ENCODE measurements at places on chromosomes 16 and 17.

GRCh38 chr17:66975614-66976378 is 11.3 kb downstream of the CACNG4 start:
- DNase-seq, result no peak

DNA sequence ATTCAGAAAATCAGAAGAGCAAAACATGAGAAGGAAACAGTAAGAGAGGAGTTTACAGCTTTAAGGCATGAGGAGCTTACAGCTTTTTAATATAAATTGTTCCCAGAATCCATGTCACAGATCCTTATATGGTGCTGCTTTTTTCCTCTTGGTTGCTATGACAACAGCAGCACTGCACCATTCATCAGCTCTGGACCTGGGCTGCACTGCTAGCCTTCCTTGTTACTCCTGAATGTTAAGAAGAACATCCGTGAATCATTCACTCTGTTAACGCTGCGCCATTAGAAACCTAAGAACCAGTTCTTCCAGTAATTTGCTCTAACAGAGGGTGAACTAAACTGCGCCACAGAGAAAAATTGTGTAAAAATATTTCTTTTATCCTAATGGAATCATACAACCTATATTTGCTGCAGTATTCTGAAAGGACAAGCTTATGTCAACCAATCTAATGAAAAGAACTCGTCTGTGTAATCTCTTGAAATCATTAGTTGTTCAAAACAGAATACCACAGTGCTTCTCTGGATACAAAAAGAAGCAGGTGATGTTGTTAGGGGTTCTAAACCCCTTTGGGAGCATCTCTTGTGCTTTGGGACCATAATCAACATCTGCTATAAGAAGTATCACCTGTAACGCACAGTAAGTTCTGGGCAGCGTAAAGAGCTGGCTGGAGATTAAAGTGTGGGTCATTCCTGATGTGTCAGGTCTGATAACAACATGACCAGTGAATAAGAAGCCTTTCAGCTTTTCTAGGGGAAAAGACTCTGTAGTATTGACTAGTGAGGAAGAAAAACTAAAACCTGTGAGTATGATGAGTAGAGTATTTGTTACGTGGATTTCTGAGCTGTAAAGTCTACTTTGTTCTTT is 151.2 kb downstream of the TANC2 start:
- DNase-seq, result no peak

DNA sequence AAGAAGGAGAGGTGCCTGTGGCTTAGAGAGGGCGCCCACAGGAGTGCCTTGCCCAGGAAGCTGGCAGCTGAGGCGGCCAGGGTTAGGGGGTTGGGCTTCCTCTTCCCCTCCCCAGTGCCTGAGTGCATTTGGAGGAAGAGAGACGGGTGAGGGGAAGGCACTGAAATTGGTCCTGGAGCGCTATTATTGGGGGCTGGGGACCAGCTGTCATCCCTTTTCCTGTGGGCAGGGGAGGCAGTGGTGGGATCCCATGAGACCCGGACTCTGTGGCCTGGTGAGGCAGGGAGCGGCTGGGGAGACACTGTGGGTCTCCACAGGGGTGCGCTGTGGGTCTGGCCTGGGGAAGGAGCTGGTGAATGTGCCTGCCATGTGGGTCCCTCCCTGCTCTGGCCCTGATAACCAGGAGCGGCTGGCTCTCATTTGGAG is 259.7 kb downstream of the SEC14L1 start:
- DNase-seq, result no peak

DNA sequence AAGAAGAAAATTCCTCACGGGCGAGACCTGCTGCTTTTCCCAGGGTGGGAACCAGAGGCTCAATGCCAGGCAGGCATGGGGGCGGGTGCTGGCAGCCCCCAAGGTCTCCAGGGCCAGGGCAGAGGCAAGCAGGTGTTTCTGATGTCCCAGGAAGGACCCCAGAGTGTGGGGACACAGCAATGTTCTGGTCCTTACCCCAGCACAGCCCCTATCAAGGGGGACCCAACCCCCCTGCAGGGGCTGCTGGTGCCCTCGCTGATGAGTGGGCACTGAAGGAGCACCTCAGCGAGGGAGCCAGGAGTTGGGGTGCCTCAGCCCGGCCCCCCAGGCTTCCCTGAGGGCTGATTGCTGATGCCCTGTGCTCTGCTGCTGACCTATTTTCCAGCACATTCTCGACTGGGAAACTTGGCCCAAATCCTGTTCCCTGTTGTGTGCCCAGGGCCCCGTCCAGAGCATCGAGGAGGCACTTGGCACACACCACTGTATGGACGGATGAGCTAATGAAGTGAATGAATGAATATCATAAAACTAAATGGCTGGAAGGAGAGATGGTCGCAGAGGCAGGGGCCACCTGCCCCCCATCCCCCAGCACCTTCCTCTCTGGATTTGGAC is 2.8 kb downstream of the DBNDD1 start:
- DNase-seq, result no peak

- no peak for DNase-seq
Observed at GRCh38 chr16:9821331-9821730, 360.9 kb downstream of the GRIN2A start.

DNA sequence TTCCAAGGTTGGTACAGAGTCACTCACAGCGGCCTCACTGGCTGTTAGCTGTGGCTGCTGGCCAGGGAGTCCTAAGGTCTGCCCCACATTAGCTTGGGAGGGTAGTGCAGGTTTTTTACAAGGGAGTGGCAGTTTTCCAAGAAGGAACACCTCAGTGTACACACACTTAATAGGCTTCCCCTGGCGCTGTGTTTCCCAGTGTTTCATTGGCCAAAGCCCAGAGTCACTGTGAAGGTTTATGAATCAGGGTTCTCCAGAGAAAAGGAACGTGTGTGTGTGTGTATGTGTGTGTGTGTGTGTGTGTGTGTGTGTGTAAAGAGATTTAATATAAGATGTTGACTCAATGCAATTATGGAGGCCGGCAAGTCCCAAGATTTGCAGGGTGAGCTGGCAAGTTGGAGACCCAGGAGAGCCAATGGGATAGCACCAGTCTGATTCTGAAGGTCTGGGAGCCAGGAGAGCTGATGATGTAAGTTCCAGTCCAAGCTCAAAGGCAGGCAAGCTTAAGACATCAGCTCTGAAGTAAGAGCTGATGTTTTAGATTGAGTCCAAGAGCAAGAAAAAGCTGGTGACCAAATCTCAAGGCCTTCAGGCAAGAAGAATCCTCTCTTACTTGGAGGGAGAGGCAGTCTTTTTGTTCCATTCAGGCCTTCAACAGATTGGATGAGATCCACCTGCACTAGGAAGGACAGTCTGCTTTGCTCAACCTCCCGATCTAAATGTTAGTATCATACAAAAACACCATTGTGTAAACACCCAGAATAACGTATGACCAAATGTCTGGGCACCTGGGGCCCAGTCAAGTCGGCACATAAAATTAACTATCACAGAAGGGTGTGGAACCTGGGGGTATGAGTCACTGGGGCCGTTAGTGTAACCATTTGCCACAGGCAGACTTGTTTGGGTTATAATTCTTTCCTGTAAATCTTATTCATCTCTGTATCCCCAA is 206.8 kb downstream of the PRKCA start:
- no peak for DNase-seq

DNA sequence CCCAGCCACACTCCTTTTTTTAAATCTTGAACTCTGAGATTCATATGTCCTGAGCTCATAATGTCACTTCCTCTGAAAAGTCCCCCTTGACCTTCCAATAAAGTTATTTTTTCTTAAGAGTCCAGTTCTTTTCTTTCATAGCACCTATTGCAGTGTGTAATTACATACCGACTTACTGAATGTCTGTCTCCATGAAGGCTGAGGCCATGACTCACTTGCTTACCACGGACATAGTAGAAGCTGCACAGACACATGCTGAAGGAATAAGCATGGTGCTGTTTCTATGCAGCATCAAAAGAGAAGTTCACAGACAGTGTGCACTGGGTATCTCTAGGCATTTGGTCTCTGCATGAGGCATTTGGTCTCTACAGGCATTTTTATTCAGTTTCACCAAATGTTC is 77.2 kb downstream of the C17orf67 start:
- no peak for DNase-seq

DNA sequence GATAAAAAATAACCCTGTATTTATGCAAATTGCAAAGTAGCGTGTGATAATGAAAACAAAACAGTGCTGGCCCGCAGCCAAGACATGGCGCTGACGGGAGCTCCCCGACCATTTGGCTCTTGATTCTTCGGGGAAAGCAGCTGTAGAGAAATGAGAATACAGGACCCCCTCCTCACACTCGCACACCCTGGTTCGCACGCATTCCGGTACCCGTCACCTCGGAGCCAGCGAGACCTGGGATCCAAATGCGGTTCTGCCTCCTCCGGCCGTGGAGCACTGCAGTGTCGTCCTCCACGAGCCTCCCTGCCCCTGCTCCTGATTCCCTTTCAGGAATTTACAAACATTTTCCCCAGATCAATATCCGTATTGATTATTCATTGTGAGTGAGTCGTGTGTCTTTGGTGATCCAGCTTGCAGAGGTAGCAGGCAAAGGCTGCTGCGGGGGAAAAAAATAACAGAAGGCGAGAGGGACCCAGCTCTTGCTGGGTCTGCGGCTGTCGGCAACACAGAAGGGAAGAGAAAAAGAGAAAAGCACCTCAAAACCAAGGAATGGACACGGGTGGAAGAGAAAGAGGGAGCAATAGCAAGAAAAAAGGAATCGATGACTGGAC is 184.1 kb upstream of the ZFHX3 start:
- no peak for DNase-seq

- DNase-seq, result no peak
Observed at GRCh38 chr16:2497116-2497630, 16.6 kb upstream of the ATP6V0C start.

- no peak for DNase-seq
Observed at GRCh38 chr16:86087011-86087895, 188.3 kb downstream of the IRF8 start.

DNA sequence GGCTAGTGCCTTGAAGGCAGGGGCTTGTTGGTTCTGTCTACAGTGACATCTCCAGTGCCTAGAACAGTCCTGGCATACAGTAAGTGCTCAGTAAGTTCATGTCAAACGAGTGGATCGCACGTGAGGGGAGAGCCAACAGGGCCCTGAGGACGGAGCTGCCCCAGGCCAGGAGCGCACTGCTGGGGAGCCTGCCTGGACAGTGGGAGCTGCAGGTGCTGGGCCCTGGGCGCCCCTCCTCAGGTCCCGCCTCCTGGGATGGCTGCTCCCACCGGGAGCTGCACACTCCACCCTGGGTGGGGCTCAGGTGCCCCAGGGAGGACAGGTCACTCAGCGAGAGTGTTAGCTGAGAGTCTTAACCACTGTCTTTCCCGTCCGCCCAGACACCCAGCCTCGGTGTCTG is 1.8 kb downstream of the EVPL start:
- no peak for DNase-seq

DNA sequence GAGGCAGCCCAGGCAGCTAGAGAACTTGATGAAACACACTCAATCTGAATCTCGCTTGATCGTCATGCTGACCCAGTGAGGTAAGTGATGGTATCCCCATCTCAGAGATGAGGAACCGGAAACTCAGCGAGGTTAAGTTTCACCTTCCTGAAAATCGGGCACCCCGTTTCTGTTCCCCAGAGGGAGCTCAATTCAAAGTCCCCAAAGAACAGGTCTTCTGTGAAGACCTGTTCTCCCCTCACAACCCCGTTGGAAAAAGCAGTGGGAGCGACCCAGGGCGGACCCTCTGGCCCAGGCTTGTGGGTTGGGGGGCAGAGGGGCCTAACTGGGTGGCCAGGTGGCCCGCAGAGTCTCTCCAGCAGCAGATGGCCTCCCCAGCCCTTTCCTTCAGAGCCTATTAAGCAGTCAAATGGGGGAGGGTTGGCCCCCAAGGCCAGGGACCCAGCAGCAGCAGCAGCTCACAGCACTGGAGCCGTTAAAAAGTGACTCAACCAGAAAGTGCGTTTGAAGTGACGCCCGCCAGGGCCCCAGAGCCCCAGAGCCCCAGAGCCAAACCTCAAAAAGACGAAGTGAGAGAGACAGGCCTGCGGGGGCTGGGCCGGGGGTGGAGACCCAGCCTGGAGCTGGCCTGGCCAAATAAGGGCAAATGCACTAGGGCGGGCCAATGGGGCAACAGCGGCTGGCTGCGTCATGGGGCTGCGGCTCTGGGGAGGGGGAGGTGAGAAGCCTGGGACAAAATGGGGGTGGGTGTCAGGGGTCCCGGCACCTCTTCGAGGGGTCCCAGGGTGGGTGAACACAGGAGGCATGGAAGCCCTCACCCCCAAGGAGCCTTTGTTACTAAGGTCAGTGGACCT is 9.2 kb upstream of the TSPOAP1 start:
- no peak for DNase-seq

GRCh38 chr17:42045719-42046118 is 4.7 kb downstream of the C17orf113 start:
- DNase-seq, result no peak

GRCh38 chr16:80466024-80466987 is 74.5 kb upstream of the DYNLRB2 start:
- DNase-seq, result no peak

Measured in thoracic aorta (tissue), 2 donors.